ENCODE measurements at places on chromosomes 6 and 20.

DNA sequence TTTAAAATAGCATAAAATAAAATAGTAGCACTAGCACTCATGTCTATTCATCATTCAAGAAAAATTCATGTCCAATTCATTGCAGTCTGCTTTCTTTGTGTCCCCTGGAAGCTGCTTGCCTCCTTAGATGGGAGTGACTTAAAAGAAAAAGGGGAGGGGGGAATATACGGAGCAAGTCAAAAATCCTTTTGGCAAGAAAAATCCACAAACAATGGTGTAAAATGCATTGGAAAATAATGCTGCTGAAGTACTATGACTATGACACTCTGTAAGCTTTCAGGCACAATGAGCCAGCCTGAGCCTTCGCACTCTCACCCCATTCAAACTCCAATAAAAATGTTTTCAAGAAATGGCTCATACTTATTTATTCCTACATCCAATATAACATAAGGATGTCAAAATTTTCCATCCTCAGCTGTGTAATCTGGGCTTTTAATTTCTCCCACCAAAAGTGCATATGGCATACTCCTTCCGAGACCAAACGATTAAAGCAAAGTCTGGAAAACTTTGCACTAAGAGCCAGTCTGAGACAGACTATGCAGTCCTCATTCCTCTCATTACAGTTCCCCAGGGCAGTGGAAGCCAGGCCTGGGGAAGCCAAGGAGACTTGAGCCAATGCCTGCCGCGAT is 790 bp downstream of the NEDD9 start:
- no peak for DNase-seq

GRCh38 chr6:22028403-22029090 is 268.3 kb downstream of the PRL start:
- no peak for DNase-seq

GRCh38 chr6:124753562-124754105 is 208.6 kb upstream of the RNF217 start:
- no peak for DNase-seq

- DNase-seq: no peak
These were observed 69.0 kb downstream of the MACROD2 start for GRCh38 chr20:14064333-14064732.

GRCh38 chr6:2783188-2783963 is 18.2 kb downstream of the WRNIP1 start:
- DNase-seq: no peak

GRCh38 chr20:6622041-6622440 is 145.4 kb upstream of the BMP2 start:
- DNase-seq: no peak

GRCh38 chr6:170084166-170084730 is 206.6 kb downstream of the DLL1 start:
- DNase-seq: no peak

DNA sequence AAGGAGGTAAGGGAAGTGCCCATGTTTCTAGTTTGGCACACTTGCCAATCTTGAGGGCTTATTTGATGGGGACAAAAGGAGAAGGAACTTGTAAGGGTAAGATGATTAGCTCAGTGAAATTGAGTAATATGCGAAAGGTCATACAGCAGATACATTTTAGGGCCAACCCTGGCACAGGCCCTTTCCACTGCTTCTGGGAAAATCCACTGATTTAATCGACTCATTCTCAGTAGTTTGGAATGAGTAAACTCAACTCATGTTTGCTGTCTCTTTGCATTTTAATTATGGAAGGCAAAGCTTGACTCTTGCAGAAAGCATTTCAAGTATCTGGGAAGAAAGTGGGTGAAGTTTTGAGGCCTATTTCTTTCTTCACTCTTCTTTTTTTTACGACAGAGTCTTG is 20.0 kb downstream of the PHF20 start:
- no peak for DNase-seq

DNA sequence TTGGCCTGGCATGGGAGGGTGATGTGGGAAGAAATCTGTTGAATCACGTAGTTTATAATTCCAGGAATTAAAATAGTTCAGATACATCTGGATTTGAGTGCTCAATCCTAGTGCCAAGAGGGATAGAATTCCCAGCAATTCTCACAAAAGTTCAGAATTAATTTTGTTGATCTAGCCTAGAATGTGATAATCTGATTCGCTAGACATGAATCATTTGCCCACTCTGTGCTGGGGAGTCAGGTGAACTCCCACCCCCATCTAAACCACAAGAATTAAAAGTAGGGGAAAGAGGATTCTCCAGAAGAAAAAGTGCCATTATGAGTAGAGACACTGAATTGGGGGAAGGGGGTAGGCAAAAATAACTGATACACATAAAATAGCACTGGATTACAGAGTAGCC is 85.0 kb downstream of the LIN28B start:
- no peak for DNase-seq

DNA sequence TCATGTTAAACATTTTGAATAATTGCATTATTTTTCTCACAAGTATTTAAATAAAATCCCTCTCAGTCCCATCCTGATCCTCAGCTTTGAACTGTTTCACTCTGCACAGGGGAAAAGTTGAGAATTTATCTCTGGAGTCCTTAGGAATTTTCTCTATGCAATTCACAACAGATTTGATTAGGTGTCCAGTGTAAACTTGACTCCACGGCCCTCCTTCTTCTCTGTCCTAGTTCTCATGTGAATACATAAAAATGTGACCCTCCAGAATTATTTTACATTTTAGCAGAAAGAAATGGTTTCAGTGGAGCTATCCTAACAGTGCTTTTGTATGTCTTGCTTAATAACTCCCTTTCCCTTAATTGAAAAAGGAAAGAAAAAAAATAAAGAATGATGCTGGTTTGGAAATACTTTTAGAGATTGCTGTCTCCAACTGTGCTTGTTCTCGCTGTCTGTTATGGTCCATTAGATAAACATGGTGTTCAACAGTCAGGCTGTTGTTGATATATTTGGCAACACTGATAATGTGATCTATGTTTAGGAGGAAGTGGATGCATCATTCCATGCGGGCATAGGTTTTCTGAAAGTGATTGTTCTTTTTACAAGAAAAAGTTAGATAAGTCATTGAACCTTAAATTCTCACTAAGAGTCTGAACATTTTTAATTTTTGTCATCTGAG is 599.4 kb upstream of the CITED2 start:
- no peak for DNase-seq

DNA sequence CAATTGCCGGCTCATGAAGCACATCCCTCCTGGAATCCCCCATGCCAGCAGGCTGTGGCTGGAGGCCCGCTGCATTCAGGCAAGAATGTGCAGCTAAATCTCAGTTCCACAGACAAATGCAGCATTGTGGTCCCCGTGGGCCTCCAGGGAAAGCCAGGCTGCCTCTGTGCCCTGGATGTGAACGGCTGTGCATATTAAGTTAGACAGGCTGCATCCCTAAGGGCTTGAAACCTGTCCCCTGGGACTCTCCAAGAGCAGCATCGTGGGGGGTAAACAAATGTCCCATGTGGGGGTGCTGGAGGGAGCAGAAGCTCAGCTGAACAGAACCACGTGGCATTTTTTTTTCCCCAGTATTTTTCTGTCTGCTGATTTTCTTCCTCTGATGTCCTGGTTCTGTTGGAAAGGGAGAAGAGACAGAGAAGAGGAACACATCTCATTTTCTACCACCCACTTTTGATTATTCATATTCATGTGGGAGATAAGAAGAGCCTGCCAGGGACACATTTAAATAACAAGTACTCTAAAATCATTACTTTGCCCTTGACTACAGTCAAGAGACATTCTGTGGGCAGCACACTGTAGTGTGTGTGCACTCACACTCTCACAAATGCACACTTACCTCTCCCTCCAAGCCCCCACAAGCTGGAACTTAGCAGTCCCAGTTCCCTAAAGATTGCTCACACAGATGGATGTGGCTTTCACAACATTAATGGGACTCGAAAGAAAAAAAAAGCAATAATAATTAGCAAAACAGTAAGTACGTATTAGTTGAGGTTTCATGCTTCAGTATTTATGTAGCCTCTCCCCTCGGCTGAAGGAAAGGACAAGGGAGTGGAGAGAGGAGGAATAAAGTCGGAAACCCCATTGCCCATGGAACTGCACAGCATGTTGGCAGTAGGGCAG is 16.9 kb downstream of the GFOD1 start:
- no peak for DNase-seq

DNA sequence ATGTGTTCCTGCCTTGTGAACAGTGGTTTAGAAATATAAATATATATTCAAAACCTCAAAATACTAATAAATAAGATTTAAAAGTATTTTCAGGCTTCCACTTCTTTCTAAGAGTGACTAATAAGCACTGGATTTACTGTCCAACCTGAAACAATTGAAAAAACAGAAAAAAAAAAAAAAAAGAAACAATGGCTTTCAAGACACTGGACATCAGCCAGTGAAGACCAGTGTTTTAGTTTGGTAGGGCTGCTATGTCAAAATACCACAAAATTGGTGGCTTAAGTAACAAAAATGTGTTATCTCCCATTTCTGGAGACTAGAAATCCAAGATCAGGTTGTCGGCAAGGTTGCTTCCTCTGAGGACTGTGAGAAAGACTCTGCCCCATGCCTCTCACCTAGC is 101.4 kb upstream of the PDE7B start:
- DNase-seq: no peak

DNA sequence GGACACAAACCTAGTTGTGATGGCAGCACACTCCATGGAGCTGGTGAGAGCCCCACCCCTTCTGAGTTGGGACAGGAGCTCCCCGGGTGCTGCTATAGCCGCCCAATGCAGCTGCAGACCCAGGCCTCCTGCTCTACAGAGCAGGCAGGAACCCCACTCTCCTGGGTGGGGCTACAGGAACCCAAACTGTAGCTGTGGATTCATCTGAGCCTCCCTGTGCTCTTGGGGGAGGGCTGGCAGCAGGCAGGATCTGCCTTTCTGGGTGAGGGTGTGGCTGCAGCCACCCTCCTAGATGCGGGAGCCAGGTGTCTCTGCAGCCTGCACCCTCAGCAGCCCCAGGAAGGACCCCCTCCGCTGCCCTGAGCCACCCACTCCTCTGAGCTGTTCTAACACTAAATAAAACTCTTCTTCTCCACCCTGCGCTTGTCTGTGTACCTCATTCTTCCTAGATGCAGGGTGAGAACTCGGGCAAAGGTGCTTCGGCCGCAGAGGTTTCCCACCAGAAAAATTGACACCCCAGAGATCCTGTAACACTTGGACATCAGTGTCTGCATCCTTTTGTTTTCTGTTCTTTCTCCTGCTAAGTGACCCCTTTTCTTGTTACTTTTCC is 55.2 kb upstream of the KIF13A start:
- DNase-seq: no peak

DNA sequence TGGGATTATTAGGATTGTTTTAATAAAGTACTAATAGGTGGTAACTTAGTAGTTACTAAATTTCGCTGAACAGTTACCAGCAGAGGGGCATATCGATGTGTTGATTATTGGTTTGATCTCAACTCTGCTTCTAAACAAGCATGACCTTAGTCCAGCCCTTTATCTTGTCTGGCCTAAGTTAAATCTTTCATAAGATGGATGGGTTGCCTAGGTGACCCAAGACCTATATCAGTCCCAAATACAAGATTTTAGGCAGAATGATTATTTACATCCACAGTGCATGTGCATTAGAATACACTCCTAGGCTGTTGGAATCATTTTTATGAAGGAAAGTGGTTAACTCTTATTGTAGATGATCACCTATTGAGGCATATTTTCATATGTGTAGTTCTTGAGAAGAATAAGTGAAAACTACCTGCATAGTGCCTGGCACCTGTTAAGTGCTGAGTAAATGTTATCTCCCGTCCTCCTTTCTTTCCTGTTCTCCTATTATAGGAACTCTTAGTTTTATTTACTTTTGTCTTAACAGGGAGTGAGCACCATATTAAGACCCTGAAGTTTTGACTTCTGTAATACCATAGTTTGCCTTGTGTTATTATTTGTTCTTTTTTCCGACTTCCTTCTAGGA is 1.1 kb downstream of the HSF2 start:
- DNase-seq: no peak

GRCh38 chr6:134196568-134197193 is 121.2 kb downstream of the SGK1 start:
- DNase-seq: no peak

GRCh38 chr6:11188161-11188915 is 44.1 kb downstream of the NEDD9 start:
- DNase-seq: no peak

DNA sequence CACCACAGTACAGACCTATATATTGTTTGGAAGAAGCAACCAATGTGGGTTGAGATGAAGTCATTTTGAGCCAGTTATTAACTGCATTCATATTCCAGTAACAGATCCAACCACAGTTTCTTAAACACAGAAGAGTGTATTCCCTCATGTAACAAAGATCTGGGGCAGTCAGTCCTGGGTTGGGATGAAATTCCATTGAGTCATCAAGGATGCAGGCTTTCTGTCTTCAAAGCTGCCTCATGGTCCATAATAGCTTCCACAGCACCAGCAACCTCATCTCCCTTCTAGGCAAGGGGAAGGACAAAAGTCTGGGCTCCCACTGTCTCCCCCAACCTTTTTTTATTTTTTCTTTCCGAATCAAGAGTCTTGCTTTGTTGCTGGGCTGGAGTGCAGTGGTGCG is 2.9 kb upstream of the SOD2 start:
- DNase-seq: no peak

DNA sequence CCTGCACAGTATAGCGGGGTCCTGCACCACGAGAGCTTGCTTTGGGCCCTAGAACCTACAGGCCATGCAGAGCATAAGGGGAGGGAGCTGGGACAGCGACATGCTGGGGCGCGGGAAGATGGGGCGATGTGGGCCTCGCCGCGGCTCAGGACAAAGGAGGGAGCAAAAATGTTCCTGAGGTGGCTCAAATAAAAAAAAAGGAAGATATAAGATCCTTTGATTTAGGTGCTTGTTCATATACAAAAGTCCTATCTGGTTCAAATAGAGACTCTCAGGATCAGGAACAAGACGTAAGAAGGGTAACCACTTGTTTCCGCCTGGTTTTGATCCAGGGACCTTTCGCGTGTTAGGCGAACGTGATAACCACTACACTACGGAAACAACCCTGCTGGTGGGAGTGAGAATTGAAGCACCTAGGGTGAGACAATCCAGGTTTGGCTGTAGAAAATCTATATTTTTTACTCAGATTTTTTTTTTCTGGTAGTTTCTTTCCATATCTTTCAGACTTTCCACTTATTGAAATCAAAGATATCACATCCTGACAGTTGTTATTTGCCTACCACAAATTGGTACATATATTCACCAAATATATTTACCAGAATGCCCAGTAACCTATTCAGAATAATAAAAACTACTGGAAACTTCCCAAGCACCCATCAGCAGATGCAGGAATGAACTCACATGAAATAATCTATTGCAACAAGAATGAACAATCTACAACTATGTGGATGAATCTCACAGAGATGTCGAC is 177.9 kb upstream of the ZNF184 start:
- DNase-seq: no peak

GRCh38 chr6:132253906-132254305 is 147.4 kb downstream of the MOXD1 start:
- DNase-seq: no peak

DNA sequence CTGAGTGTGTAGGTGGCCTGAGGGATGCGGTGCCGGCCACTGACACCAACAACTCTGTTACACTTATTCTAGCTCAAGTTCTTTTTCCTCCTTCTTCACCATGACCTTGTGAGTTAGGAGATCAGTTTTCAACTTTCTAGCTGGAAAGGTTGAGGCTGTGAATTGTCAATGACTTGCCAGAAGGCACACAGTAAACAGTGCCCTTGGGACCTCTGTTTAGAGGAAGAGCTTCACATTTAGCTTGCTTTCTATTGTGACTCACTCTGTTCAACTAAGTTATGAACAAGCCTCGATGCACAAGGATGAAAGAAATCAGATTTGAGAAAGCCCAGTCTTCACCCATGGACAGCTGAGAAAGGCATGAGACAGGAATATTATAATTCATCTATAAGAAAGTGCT is 455.6 kb downstream of the MAFB start:
- DNase-seq: no peak
